Activated naive CD8-positive, alpha-beta T cell treated with anti-CD3 and anti-CD28 coated beads, Interleukin-2, amount 10 ng/mL, durations not matched to agents 7 days and 5 days (primary cell): ENCODE measurements at places on chromosomes 7 and 10. TPM values are rescaled to one million over a fixed set of nuclear protein-coding genes. Genes with fewer than 3 reads are reported as not detected.
A peak's percentile ranks its signal among the peaks of the same experiment; 100 is the strongest.

- no peak overlapping the region for H3K27ac ChIP-seq
- DNase-seq: no peak
- H3K36me3 ChIP-seq: no peaks in the 10 kb centered on the region
- peaks cover 82% of the 10 kb centered on the region for H3K27me3 ChIP-seq
These were observed 4.4 kb upstream of the MNX1 start for GRCh38 chr7:157014635-157015555.

- peaks cover 3% of the 10 kb centered on the region for H3K36me3 ChIP-seq
- H3K4me1 ChIP-seq: peaks cover 13% of the 10 kb centered on the region
- no peak overlapping the region for H3K27ac ChIP-seq
- no peak for DNase-seq
- no peaks in the 10 kb centered on the region for H3K27me3 ChIP-seq
These were observed 22.6 kb upstream of the TRIM8 start for GRCh38 chr10:102621443-102622325.

DNA sequence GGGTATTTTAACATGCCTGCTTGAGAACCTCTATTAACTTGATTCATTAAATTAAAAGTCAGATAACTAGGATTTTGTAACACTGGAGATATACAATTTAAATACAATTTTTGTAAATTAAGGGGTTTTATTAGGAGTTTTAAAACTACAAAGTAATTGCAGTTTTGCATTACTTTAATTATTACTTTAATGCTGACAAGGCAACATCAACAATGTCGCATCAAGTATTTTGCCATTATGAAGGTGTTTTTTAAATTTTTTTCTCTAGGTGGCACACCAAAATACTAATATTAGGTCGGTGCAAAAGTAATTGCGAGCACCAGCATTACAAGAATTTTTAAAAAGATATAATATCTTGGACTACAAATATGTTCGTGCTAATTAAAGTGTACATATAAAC lies 513.4 kb downstream of the ANKRD7 start:
- no peaks in the 10 kb centered on the region for H3K27me3 ChIP-seq
- no peak overlapping the region for H3K27ac ChIP-seq
- no peak for DNase-seq
- no peak overlapping the region for H3K4me3 ChIP-seq
- H3K36me3 ChIP-seq: no peaks in the 10 kb centered on the region

GRCh38 chr7:129917934-129918333 lies 34.8 kb downstream of the UBE2H start:
- H3K27ac ChIP-seq: no peak overlapping the region
- peaks cover 14% of the 10 kb centered on the region for H3K4me1 ChIP-seq
- H3K4me3 ChIP-seq: no peak overlapping the region
- DNase-seq: no peak

GRCh38 chr7:107931740-107932515 lies 40.9 kb downstream of the DLD start:
- peaks cover 24% of the 10 kb centered on the region for H3K36me3 ChIP-seq
- peaks cover 2% of the 10 kb centered on the region for H3K4me1 ChIP-seq
- no peak overlapping the region for H3K27ac ChIP-seq
- H3K27me3 ChIP-seq: no peaks in the 10 kb centered on the region
- no peak for DNase-seq
- no peak overlapping the region for H3K4me3 ChIP-seq

GRCh38 chr10:33095867-33096815 lies 138.1 kb upstream of the ITGB1 start:
- H3K4me1 ChIP-seq: peaks cover 14% of the 10 kb centered on the region
- no peaks in the 10 kb centered on the region for H3K27me3 ChIP-seq
- H3K4me3 ChIP-seq: no peak overlapping the region
- no peak overlapping the region for H3K27ac ChIP-seq

GRCh38 chr7:123143252-123144006 lies 56.3 kb downstream of the SLC13A1 start:
- no peak for DNase-seq
- no peaks in the 10 kb centered on the region for H3K36me3 ChIP-seq
- no peak overlapping the region for H3K4me3 ChIP-seq
- no peaks in the 10 kb centered on the region for H3K27me3 ChIP-seq
- no peaks in the 10 kb centered on the region for H3K4me1 ChIP-seq

DNA sequence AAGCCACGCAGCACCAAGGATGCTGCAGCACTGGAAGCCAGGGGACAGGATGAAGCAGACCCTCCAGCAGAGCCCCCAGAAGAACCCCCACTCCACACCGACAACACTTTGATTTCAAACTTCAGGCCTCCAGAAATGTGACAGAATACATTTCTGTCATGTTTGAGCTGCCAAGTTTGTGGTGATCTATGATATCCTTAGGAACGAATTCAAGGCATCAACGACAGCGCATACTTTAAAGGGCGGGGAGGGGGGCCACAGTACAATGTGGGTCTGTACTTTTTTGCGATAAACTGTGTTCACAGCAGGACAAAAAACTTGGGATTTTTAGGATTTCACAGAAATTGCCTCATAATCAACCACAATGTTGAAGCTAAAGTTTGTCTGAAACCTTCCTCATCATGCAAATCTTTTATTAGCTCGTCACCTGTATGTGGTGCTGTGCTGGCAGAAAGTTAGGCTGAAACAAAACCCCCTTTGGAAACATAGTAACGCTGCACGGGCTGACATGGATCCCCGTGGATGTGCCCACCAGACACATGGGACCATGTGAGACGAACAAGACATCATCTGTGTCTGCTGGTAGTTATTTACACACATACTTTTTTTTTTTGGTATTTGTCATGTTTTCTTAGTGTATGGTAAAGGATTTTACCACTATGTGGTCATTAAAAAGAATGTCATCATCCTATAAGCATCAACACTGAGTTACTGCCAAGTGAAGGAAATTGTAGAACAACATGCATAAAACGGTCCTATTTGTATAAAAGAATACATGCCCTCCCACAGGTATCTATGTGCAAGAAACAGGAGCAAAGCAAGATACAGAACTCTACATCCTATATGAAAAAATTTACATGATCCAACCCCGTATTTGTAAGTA lies 113.3 kb upstream of the AFAP1L2 start:
- H3K27ac ChIP-seq: peak overlapping the region; percentile 80
- no peak for DNase-seq
- H3K4me1 ChIP-seq: peaks cover 83% of the 10 kb centered on the region
- H3K36me3 ChIP-seq: peaks cover 17% of the 10 kb centered on the region

GRCh38 chr7:34900891-34901513 lies 136.3 kb downstream of the DPY19L1 start:
- no peaks in the 10 kb centered on the region for H3K27me3 ChIP-seq
- H3K36me3 ChIP-seq: no peaks in the 10 kb centered on the region
- H3K4me1 ChIP-seq: no peaks in the 10 kb centered on the region
- no peak overlapping the region for H3K27ac ChIP-seq

- H3K4me1 ChIP-seq: no peaks in the 10 kb centered on the region
- DNase-seq: no peak
- H3K36me3 ChIP-seq: no peaks in the 10 kb centered on the region
- H3K4me3 ChIP-seq: no peak overlapping the region
- no peaks in the 10 kb centered on the region for H3K27me3 ChIP-seq
These were observed 184.7 kb upstream of the PCDH15 start for GRCh38 chr10:54985732-54986131.

DNA sequence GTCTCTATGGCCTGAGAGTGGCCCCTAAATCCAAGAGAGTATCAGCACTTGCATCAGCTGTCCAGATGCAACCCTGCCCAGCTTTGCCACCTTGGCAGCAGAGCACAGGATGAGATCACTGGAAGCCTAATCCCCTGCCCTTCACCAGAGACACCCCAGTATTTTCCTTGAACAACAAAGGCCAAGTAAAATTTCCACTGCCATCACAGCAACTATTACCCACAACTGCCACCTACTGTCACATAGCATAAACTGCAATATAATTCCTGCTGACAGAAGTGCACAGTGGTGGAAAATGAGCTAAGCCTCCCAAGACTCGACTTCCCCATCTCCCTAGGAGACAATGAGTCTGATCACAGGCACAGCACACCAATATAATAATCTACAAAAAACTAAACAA lies 462.8 kb upstream of the ZWINT start:
- no peaks in the 10 kb centered on the region for H3K27me3 ChIP-seq
- H3K4me3 ChIP-seq: no peak overlapping the region
- no peaks in the 10 kb centered on the region for H3K36me3 ChIP-seq
- DNase-seq: no peak
- H3K27ac ChIP-seq: no peak overlapping the region

DNA sequence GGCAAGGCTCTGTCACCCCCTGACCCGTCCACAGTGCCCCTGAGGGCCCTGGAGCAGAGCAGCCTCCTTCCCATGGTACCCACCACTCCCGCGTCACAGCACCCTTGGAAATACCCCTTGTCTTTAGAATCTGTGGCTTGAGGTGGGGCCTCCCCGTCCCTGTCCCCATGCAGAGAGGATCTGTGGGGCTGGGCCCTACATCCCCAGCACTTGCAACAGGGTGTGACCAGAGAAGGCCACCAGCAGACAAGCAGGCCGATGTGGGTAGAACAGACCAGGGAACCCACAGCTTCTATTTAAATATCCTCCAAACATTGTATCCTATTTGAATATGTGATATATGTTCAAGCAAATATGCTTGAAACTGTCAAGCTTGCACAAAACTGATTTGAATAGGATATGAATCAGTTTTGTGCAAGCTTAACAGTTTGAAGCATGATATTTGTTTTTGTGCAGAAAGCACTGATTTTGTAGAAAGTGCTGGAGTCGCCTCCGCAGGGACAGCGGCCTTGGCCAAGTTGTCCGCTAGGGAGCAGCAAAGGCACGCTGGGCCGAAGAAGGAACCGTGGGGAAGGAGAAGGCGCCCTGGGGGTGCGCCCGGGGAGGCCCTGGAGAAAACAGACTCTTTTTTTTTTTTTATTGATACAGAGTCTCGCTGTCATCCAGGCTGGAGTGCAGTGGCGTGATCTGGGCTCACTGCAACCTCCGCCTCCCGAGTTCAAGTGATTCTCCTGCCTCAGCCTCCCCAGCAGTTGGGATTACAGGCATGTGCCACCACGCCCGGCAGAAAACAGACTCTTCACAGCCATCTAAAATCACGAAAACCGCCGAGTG lies 2.2 kb downstream of the CFAP46 start:
- peaks cover 31% of the 10 kb centered on the region for H3K27me3 ChIP-seq
- no peak overlapping the region for H3K27ac ChIP-seq
- no peaks in the 10 kb centered on the region for H3K36me3 ChIP-seq
- peak; percentile 66 for DNase-seq
- no peak overlapping the region for H3K4me3 ChIP-seq
- peaks cover 2% of the 10 kb centered on the region for H3K4me1 ChIP-seq

DNA sequence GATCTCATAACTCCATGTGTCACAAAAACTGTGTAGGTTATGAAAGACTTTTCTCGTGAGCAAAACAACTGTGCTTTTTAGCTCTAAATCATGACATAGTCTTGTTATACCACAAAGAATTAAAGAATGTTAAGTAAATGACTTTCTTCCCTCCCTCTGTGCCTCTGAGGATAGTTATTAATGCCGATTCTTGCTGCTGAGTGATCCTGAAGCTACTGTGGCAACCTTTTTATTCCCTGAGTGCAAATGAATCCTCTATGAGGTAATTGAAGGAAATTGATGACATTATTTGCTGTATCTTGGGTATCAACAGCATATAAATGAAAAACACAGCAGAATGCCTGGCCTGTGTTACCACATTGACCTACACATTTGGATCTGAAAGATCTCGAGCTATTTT lies 142.2 kb upstream of the HDAC9 start:
- no peak overlapping the region for H3K4me3 ChIP-seq
- no peak overlapping the region for H3K27ac ChIP-seq
- no peaks in the 10 kb centered on the region for H3K36me3 ChIP-seq
- no peak for DNase-seq
- H3K27me3 ChIP-seq: peaks cover 2% of the 10 kb centered on the region

- H3K27ac ChIP-seq: no peak overlapping the region
- no peak for DNase-seq
- H3K4me1 ChIP-seq: peaks cover 3% of the 10 kb centered on the region
- no peaks in the 10 kb centered on the region for H3K36me3 ChIP-seq
- no peaks in the 10 kb centered on the region for H3K27me3 ChIP-seq
- H3K4me3 ChIP-seq: no peak overlapping the region
These were observed 59.1 kb downstream of the TFEC start for GRCh38 chr7:115971506-115971905.

DNA sequence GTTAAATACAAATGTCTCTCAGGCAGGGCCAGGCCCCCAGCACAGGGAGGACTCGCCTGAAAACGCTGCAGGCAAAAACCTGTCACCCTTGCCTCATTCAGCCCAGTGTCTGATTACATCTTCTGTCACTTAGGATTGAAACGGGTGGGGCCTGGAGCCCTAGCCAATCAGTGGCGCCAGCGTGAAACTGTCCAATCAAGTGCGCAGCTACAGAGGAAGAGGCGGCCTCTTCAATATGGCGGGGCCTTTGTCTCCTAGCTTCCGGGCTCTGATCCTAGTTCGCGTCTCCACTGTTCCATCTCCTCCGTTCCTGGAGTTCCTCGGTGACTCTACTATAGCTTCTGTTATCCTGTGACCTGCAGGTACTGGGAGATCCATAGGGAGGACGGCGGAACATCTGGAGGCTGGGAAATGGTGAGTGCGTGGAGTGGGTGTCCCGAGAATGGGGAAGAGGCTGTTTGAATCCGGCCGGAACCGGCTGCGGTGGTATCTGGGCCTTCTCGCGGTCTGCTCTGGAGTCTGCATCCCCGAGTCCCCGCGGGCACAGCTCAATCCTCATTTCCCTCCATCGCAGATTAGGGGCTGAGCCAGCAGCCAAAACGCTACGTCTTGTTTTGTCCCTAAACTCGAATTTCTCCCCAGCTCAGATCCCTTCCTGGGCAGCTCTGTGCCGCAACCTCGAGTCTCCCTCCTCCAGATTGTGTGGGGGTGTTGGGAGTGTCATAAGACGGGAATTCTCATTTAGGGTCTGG lies at the start of gene ZNF736:
Gene ZNF736, plus strand, starts transcription at position 222 of the 752 bp plus-strand sequence. Its CDS starts 190 bp downstream, at position 412.
- peak within 1 kb of the TSS; percentile 100 for H3K27ac ChIP-seq
- peaks cover 18% of the 10 kb centered on the region for H3K4me1 ChIP-seq
- H3K36me3 ChIP-seq: peaks cover 37% of the 10 kb centered on the region
- H3K27me3 ChIP-seq: no peaks in the 10 kb centered on the region
- peak within 1 kb of the TSS; percentile 99 for H3K4me3 ChIP-seq
- DNase-seq: peak; percentile 80

- no peaks in the 10 kb centered on the region for H3K36me3 ChIP-seq
- H3K4me1 ChIP-seq: peaks cover 21% of the 10 kb centered on the region
- peaks cover 2% of the 10 kb centered on the region for H3K27me3 ChIP-seq
- no peak overlapping the region for H3K27ac ChIP-seq
- H3K4me3 ChIP-seq: no peak overlapping the region
These were observed 9.2 kb upstream of the ZNF22 start for GRCh38 chr10:44991571-44991970.

- no peak overlapping the region for H3K4me3 ChIP-seq
These were observed 28.5 kb upstream of the LOXL4 start for GRCh38 chr10:98296524-98296923.

Gene DPP6
- not detected for total RNA-seq

Gene PTN
- not detected for total RNA-seq

Gene CPN1
- not detected for total RNA-seq

Gene PPP1R17
- not detected for total RNA-seq

Gene DYNC1I1
- not detected for total RNA-seq

Gene TACC2
- total RNA-seq: not detected

Gene OR2A5
- not detected for total RNA-seq

Gene ACTR1A
- 67.6 TPM for total RNA-seq
